ENCODE measurements at places on chromosomes 12 and 14.

DNA sequence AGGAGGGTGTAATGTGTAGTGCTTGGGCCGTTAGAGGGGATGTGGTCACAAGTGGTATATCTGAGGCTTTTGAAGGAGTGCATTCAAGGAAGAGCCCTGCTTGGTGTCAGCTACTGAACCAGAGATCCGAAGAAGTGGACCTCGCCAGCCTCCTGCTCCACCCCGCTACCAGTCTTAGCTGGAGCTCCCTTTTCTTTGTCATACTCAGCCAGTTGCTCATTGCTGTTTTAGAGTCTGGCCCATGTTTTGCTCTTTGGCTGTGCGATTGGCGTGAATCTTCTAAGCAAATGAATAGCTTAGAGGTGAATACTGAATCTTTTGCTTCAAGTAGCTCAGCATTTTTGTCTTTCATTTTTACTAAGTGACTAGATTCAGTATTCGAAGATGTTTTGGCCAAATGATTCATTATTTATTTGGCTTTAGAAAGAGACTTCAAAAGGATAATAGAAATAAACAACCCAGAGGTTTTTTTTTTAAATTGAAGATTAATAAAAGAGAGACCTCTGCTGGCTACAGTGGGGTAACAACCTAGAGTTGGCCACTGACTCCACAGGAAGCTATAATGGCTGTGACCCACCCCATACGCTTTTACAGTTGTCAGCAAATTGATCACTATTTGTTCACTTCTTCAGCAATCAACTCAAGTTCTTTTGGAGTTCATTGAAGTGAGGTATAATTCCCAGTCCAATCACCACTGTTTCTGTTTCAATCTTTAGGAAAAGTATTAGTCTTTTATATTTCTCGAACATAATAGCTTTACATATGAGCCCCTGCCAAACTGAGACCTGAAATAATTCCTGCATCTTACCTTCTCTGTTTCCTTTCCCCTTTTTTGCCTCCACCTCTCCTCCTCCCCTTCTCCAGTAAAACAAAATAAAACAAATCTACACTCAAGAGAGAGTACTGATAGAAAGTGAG is 19.9 kb downstream of the CDKN1B start:
- peak; percentile 43 for DNase-seq

DNA sequence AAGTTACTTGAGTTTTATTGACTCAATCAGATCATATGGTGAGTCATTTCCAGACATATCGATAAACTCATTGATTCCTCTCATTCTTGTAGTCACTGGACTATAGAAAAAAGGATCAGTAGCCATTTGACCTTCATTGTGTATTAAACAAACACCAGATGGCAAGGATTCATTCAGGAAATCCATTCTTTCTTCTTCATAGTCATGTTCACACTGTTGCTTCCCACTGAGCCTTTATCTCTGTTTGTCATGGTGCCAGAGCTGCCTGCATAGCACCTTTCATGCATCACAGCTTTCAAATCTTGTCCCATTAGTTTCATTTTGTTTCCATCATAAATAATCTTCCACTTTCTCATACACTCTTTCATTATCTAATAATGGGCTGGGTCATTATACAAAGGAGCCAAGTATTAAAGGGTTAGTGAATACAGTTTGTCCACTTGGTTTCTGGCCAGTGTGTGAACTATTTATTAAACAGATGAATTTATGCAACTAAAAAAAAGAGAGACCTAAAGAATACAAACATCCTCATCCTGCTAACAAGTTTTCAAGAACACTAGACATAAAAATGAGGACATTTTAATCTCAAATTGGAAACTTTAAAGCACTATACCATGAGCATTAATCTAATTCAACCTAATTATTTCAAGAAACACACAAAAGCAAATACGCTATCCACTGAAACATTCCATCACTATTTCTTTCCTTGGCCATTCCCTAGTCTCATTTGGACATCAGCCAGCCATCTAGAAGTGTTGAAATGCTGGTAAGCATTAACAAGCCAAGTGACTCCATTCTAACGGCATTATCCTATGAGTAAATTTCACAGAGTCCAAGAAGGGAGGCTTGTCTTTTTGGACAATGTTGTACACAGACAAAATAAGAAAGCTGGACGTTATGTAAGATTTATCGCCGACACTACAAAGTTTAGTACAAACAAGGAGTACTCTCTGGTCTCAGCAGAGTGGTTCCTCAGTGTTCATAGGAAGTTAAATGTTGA is 476.5 kb downstream of the FOXG1 start:
- no peak for DNase-seq

DNA sequence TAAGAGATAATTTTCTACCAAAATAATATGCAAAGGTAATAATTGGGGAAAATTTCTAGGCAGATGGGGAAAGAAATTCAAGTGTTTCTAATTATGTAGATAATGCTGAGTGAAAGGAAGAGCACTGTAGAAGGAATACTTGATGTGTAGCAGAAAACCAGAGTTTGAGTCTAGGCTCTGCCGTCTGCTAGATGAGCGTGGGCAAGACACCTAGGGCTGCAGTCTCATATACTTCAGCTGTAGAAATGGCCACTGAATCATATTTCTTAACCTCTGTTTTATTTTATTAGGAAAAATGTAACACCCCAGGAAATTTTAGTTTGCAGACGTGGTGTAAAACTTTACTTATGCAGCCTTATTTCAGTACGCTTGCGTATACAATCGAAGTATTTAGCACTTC is 59.8 kb upstream of the SLC38A2 start:
- DNase-seq: no peak

DNA sequence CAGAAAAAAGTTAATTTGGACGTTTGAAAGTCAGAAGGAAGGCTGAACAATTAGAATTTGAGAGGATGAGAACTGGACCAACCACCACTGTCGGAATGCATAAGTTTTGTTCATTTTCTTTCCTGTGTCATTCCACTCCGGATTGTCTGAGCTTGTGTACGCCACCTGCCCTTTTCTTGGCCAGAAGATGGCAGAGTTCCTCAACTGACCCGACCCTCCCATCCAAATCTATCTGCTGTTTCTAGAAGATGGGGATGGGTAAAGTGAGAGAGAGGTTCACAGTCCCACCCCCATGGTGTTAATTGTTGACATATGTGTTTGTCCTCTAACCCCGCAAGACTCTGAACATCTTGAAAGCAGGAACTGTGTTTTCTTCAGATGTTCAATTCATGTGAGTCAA is 388.0 kb downstream of the VRK1 start:
- no peak for DNase-seq

- peak; percentile 41 for DNase-seq
Measured at GRCh38 chr12:45671254-45671653, 58.3 kb upstream of the ARID2 start.

- no peak for DNase-seq
Measured at GRCh38 chr12:75842090-75842489, 189.5 kb downstream of the PHLDA1 start.

DNA sequence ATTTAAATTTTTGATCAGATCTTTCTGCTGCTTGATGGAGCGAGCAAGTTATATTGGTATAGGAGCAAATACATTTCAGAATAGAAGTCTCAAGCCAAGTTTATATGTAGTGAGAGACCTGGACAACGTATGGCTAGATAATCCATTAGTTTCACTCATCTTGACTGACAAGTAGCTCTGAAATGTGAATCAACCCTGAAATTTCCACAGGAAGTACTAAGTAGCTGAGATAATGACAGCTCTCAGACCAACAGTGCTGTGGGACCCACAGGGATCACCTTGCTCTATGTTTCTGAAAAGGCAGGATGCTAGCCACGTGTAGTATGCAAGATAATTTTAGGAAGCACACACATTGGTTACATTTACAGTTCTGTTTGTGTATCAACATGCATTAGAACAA is 258.6 kb upstream of the FOXN3 start:
- no peak for DNase-seq

GRCh38 chr12:102691773-102692555 is 211.6 kb upstream of the IGF1 start:
- DNase-seq: no peak

- no peak for DNase-seq
Measured at GRCh38 chr14:77554207-77554606, 55.6 kb upstream of the ISM2 start.

- DNase-seq: no peak
Measured at GRCh38 chr14:60101786-60102185, 10.1 kb downstream of the PCNX4 start.

DNA sequence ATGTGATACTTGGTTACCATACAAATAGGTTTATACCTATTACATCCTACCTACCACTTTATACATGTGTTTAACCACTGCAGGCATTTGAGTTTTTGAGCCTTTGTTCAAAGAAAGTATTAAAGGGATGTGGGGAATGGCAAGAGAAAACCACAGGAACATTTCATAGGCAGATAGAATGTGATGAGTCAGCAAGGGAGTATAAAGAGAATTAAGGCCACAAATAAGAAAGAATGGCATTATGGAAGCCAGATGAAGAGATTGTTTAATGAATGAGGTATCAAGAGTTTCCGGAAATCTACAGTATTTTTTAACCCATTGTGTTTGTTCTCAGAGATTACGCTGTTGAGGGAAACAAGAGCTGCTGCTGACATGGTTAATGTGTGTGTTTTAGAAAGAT is 66.9 kb downstream of the METTL25 start:
- no peak for DNase-seq

DNA sequence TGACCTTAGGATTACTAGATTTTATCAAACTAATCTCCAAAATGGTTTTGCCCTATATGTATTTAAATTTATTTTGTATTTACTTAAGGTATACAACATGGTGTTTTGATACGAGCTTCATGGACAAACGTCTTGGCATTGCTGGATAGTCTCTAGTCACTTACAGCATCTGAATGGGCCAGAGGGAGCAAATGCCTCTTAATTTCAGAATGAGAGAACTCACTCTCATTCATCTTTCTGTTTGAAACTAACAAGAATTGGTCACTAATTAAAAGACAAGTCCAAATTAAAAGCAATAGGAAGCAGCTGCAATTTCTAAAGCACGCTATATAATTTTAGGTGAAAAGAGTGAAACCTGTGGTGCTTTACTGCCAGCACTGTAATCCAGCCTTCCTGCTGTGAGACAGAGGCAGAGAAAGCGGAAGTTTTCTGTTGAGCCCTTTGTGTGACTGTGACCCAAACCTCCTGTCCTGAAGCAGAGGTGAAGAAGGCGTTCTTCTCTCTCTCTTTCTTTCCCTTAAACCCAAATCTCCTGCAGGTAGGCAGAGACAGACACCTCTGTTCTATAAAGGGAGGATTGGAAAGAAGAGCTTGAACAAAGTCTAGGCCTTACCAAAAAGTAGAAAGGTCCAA is 184.6 kb upstream of the NAV3 start:
- DNase-seq: no peak

DNA sequence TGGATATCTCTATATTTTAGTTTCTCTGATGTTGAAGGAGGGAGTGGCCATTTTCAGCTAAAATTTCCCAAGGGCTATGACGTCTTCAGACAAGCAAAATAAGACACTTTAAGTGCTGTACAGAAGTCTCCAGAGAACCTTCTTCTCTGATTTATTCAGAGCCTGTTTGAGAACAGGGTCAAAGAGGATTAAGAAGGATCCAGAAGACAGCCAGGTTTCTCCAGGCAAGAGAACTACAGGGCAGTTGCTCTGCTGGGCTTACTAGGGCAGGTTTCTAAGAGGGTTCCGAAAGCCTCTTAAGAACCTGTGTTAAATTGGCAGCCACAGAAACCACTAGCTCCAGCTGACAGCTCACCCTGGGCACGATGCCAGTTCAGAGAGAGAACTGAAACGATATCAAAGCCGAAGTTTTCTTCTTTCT is 1.2 kb downstream of the MGP start:
- no peak for DNase-seq

DNA sequence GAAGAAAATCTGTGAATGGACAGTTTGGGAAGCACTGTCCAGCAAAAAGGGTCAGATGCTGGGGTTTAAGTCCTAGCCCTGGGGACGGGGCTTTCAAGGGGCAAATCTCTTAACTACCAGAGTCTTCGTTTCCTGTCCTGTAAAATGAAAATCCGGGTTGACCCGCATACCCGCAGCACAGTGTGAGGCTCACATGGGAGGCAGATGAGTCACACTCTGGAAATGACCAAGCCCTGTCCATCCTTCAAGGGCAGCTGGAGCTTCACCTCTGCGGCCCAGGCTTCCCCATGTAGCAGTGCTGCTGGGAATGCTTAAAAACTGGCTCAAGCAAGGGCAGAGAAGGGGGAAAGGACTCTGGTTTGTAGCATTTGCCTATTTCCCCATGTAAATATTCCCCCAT is 19.0 kb downstream of the FAM181A start:
- DNase-seq: no peak

- no peak for DNase-seq
Measured at GRCh38 chr12:117084405-117085317, 14.6 kb downstream of the TESC start.

- no peak for DNase-seq
Measured at GRCh38 chr12:33248364-33248763, 191.3 kb downstream of the SYT10 start.

- DNase-seq: no peak
Measured at GRCh38 chr14:68245146-68246073, 425.8 kb downstream of the RAD51B start.

DNA sequence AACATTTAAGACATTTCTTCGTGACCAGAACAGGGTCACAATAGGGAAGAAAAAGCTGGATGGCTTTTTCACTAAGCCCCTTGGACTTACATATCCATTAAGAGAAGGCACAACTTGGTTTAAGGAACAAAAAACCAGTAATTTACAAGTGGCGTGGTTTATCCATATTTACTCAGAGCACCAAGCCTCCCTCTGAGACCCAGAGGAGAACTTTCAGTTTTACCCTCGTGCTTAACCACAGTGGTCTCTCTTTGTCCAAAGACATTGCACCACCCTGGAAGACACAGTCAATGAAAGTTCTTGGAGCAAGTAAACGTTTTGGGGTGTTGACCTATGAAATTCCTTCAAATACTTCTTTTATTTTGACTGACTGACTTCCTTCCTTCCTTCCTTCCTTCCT is 52.5 kb downstream of the SSPN start:
- no peak for DNase-seq

DNA sequence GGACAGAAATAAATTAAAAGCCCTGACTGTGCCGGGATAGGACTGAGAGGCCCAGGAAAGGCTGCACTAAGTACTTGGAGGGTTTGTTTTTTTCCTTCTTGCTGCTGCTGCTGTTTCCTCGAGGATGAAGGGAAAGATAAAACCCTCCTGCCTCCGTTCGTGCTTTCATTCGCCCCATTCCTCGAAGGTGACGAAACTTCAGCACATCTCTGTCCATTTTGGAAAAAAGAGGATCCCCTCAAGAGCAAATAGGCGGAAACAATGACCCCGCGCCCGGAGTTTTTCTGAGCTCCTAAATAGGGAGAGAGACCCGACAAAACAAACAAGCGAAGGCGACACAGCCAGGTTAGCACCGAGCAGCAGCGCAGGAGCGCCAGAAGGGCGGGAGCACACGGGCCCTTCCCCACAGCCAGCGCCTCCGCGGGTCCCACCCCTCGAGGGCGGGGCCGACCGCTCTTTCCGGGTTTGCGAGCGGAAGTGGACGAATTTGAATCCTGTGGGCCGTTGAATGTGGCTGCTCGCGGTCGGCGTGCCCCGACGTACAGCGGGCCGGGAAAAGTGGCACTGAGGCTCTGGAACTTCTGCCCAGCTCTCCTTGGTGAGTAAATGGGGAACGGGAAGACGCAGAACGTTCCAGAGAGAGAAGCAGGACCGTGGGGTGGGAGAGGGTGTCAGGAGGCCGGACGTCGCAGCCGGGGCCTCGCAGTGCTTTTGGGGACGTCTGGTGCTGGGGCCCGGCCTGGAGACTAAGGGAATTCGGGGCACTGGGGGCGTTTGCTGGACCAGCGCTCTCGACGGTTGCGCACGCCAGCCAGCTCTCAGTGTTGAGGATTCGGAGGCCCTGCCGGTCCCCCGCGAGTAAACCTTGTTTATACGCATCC is at the start of gene G2E3:
Gene G2E3, plus strand, starts transcription at position 484 of the 881 bp plus-strand sequence. CDS start 21,922 bp downstream, outside the sequence.
- DNase-seq: peak; percentile 84
